ENCODE measurements at places on chromosomes 3 and 15.

- no peak for DNase-seq
Observed at GRCh38 chr3:30225021-30225420, 381.4 kb upstream of the TGFBR2 start.

GRCh38 chr3:105746231-105746996 lies 122.4 kb downstream of the CBLB start:
- peak; percentile 31 for DNase-seq

DNA sequence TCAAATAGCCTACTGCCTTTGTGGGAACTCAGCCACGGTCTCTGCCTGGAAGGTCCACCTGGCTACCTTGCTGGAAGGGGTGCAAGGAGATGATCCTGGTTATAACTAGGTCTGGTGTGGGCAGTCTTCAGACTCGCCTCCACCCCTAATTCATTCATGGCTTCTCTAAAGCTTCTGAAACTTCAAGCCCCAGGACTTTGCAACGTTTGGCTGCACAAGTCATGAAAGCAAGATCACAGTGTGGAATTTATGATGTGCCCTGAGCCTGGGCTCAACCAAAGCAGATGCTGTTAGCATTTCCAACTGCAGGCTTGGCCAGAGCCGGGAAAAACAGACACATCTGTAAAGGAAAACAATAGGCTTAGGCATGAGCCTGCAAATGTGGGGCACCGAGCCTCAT lies 200.4 kb upstream of the WNT5A start:
- DNase-seq, result no peak

DNA sequence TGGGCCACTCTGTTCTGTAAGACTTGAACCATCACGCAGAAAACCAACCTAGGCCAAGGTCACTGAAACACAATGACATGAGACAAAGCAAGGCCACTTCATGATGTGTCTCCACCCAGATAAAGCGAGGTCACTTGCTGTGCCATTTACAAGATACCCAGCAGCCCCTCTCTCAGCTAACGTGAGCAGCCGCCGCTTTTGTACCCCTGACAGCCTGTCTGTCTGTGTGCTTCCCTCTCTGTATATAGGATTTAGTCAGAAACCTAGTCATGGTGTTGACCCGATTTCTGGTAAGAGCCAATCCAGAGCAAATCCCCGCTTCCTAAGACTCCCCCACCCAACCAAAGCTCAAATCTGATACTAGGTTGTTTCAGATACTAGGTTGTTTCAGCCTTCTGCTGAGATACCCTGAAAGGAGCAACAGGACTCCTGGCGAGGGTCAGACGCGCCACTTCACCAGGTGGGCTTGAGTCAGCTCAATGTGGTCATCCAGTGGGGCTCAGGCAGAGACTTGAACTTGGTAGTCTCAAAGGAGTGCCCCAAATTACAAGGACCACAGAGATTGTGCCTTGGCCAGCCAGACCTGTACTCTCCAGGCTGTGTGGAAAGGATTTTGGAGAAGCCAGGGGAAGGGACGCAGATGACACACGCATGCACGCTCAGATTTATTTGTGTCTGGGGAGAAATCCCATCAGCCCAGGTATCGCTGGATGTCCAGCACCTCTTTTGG lies 3.1 kb upstream of the ZXDC start:
- DNase-seq, result no peak

DNA sequence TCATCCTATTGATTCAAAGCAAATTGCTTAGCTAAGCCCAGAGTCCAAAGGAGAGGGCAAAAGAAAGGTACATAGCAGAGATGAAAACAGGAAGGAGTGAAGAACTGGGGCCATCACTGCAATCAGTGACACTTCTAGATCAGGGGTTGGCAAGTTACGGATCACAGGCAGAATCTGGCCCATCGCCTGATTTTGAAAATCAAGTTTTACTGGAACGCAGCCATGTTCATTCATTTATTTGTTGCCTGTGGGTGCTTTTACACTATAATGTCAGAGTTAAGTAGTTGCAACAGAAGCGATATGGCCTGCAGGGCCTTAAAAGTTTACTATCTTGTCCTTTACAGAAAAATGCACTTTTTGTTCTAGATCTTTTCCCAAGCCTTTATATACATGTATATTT lies 271.7 kb upstream of the TOPAZ1 start:
- no peak for DNase-seq

DNA sequence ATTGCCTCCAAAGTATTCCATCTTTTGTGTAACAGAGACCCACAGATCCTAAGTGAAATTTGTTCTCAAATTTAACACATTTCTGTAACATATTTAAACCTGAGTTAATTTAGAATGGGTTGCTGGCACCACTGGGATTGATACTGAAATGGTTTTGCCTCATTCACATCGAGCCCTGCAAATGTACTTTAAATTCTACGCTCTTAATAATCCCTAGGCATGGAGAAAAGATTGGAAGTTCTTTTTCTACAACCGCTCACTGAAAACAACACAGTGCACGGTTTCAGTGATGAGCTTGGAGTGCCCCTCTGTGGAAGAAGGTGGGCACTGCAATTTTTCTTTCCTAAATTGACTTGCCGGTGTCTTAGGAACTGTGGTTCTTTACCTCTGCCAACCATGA lies 109.9 kb upstream of the ATP11B start:
- DNase-seq, result peak; percentile 91

DNA sequence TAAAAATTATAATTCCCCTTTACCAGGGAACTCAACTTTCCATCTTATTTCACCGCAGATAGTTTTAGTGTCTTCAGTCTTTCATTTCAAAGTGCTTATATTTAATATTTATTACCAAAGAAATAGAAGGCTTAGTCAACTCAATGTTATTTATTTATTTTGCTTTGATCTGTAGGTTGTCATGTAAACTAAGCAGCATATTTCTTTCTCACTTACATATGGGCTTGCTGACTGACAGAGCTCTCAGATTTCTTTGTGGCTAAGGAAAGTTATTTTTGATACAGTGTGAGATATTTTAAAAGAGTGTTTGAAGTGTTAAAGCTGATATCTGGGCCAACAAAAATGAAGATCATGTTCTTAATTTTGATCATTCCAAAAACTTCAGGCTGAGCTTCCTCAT lies 331.4 kb downstream of the ROBO1 start:
- no peak for DNase-seq

Data from stomach (tissue), 19 donors.